Stimulated activated CD4-positive, alpha-beta T cell treated with anti-CD3 and anti-CD28 coated beads, Interleukin-15, amount 100 ng/mL, for 48 hours (primary cell): ENCODE measurements at places on chromosomes 4 and X.

- DNase-seq = no peak
Measured at GRCh38 chr4:98706200-98706813, 47.9 kb upstream of the TSPAN5 start.

DNA sequence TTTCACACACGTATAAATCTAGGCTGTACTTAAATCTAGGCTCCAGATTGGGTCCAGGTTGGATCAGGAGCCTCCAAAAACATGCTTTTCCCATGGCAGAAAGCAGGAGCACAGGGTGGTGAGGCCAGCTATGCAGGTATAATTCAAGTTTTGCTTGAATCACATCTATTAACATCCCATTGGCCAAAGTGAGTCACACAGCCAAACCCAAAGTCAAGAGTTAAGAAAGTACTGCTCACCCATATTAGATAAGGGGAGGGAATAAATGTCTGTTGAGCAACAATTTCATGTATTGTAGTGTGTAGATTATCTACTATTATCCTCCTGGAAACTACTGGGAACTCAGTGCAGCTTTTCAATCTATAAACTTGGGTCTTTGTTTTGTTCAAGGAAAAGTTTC is 12.8 kb downstream of the SUPT20HL2 start:
- no peak for DNase-seq

GRCh38 chr4:81454948-81455347 is 16.8 kb downstream of the RASGEF1B start:
- DNase-seq = no peak

- no peak for DNase-seq
Measured at GRCh38 chr4:85828027-85828890, 353.3 kb downstream of the ARHGAP24 start.

GRCh38 chrX:50407976-50408375 is 62.6 kb downstream of the DGKK start:
- DNase-seq = no peak

DNA sequence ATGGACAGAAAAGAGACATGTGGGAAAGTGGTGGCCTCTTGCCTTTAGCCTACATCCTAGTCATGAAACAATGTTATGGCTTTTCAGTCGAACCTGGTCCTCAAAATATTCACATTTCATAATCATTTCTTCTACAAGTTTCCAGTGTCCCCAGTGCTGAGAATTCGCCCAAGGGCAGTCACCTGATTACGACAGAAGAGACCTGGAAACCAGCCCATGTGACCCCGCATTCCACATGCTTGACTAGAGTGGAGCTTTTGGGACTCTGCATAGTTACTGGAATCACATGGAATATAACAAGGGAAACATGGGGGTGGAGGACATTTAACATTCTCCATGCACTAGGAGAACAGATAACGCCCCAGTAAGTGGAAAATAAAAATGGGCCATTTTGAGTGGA is 100.1 kb downstream of the PPARGC1A start:
- no peak for DNase-seq

DNA sequence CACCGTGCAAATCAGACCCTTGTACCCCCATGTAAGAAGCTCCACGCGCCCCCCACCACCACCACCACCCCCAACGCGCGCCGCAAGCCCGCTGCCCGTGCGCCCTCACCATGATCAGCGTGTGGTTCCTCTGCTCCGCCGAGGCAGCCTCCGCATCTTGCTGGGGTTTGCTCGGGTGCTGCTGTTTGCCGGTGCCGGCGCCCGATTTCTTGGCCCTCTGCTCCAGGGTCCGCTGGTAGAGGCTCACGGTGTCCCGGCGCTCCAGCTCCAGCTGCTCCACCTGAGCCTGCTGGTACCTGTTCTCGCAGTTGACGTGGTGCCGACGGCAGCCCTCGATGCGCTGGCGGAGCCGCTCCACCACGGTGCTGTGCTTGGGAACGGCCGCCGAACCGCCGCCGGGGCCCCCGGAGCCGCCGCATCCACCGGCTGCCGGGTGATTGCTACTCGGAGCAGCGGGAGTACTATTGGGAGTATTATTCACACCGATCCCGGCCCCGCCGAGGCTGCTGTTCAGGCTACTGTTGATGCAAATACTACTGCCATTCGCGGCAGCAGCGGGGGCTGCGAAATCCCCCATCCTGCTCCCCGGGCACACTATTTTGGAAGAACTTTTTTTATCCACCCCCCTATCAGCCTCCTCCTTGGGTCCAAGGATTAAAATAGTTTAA is 1.1 kb downstream of the MAML3 start:
- DNase-seq = no peak

DNA sequence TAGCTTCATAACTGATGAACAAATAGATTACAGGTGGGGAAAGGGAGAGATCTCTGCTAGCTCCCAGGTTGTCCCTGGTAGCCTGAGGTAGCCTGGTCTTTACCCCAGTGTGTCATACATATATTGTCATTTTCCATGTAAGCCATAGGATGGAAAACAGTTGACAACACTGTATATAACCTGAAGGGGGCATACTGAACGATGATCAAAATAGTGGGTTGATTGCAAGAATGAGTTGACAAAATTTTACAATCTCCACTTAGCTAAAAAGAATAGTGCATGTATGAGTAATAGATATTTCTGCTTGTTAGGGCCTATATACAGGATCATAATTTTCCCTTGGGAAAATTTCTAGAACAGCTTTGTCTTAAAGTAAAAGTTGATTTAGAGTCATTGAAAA is 304.1 kb upstream of the HAND2 start:
- no peak for DNase-seq

- DNase-seq = no peak
Measured at GRCh38 chr4:164648151-164648848, 105.6 kb upstream of the SMIM31 start.

DNA sequence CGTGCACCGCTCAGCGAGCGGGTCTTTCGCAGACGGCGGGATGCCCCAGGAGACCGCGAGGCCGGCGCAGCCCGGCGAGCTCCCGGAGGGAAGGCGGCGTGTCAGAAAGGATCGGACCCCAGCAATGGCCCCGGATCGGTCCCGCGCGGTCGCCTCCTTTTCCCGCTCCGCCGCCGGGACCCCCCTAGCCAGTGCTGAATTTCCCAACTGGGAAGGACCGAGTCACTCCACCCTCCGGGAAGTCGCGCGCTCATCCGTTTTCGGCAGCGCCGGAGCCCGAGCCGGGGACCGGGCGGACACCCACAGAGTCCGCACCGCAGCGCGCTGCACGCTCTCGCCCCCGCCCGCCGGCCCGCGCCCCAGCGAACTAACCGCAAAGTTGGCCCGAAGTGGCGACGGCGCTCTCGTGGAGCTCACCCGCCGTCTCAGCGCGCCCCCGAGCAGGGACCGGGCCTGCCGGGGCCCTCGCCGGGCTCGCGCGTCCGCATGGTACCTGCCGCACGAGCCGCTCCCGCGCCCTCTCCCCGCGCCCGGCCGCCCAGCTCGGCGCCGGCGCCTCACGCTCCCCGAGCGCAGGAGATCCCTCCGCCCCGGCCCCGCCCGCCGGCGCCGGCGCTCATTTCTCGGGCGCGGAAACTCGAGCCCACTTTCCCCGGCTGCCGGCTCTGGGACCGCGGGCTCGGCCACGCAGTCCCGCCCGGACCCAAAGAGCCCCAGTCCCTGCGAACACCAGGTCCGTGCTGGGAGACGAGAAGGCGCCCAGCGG is at the start of gene FAT1:
Gene FAT1 (minus strand): TSS at position 565 of the 766 bp plus-strand sequence. CDS start 14,029 bp downstream, outside the sequence.
- no peak for DNase-seq

DNA sequence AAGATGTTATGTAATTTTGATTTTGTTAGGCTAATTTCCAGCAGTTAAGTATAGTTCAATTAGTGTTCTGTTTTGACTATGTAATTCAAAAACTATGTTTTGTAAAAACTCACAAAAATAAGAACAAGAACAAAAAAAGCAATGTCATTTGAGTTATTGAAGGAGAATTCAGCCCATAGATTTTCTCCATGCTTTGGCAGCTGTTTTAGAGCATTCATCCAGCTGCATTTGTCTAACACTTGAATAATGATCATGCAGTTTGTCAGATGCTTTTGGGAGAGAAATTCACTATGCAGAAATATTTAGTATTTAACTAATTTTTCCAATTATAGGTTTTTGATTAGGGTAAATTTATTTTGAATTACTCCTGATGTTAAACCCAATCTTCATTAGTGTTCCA is 14.2 kb downstream of the CPE start:
- DNase-seq = no peak

- no peak for DNase-seq
Measured at GRCh38 chr4:128517739-128518510, 230.3 kb upstream of the PGRMC2 start.

DNA sequence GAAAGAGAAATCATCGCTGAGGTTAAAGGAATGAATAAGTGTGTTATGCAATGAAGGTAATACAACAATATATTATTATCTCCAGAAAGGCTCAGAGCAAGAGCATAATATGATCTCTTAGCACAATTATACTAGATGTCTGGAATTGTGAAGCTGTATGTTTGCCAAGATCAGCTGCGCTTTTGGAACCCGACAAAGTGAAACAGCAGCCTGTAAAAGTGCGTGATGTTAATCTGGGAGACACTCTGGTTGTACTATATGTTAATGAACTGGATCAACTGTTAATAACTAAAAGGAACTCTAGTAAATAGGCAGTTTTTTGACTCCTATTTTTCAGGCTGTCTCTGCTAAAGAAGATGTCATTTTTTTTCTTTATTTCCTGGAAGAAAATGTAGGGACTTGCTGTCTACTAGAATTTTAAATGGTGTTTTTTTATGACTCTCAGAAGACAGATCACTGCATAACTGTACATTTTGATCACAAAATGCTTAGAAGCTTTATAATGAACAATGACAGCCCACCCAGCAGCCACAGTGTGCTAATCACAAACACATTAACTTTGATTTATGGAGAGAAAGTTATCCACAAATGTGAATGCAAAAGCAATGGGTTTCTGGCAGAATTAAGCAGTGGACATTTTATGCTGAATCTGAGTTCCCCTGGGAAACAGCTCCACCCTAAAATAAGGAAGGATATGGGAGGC is 50.2 kb downstream of the UGT2B28 start:
- DNase-seq = no peak

DNA sequence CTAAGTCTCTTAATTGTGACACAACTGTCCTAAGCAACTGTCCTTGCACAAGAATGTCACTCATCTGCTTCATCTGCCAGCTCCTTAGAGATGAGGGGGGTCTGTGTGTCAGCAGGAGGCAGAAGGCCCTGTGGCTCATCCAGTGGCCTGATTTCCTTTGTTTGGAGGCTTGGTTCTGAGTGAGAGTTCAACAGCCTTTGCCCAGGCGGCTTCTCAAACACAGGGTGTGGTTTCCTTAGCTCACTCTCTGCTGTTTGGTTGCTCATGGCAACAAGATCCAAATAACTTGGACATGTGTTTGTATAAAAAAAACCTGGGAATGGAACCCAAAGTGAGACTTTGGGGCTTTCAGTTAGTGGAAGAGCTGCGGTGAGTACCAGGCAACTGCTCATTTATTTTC is 46.6 kb downstream of the MAP7D3 start:
- no peak for DNase-seq

- DNase-seq = no peak
Measured at GRCh38 chr4:151942971-151943370, 182.2 kb upstream of the GATB start.

- no peak for DNase-seq
Measured at GRCh38 chrX:107484002-107484726, 34.7 kb downstream of the FRMPD3 start.

GRCh38 chr4:1061760-1062159 is 50.3 kb downstream of the FGFRL1 start:
- no peak for DNase-seq
